Activated T-cell treated with anti-CD3 and anti-CD28 coated beads, Interleukin-2, amount 50 U/mL, for 48 hours (primary cell): ENCODE measurements at places on chromosomes 1 and 21.

- DNase-seq, result no peak
Observed at GRCh38 chr1:21705303-21705980, 36.3 kb upstream of the RAP1GAP start.

GRCh38 chr1:81650776-81651175 lies 150.0 kb upstream of the ADGRL2 start:
- DNase-seq, result no peak

GRCh38 chr1:191022856-191023255 lies 545.2 kb upstream of the BRINP3 start:
- no peak for DNase-seq

DNA sequence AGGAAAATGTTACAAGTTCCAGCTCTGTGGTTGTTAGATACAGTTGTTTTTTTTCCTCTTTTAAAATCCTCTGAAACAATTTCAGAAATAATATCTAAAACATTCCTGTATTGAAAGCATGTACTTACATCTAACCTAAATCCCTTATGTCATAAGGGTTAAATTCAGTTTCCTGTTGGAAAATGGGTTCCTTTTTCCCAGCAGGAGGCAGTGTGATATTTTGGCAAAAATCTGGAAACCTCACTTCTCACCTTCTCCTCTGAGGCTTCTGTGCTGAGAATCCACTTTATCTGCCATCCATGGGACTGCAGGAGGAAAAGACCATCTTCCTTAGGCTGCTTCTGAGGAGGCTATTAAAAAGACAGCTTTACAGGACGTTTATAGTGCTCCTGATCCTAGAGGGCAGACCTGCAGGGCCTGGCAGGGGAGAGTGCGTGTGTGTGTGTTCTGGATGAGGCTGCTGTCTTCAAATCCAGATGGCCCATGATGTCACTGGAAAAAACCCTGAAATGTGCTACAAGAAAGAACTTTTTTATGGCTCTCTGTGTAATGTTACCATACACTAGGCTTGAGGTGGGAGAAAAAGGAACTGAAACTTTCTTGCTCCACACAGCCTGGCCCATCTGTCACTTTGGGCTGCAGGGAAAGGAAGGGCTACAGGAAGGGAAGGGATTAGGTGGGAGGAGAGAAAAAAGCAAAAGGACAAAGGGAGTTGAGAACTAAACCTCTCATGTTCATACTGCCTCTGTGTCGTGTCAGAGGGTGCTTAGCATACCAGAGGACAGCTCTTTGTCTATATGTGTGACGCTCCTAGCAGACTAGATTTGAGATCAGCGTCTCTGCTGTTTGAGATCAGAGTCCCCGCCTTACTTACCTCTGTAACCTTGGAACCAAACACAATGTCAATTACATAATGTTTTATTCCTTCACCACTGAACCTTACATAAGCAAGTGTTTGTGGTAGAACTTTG lies 379.2 kb upstream of the SPAG17 start:
- no peak for DNase-seq
